ENCODE measurements at places on chromosomes 3 and 15.

DNA sequence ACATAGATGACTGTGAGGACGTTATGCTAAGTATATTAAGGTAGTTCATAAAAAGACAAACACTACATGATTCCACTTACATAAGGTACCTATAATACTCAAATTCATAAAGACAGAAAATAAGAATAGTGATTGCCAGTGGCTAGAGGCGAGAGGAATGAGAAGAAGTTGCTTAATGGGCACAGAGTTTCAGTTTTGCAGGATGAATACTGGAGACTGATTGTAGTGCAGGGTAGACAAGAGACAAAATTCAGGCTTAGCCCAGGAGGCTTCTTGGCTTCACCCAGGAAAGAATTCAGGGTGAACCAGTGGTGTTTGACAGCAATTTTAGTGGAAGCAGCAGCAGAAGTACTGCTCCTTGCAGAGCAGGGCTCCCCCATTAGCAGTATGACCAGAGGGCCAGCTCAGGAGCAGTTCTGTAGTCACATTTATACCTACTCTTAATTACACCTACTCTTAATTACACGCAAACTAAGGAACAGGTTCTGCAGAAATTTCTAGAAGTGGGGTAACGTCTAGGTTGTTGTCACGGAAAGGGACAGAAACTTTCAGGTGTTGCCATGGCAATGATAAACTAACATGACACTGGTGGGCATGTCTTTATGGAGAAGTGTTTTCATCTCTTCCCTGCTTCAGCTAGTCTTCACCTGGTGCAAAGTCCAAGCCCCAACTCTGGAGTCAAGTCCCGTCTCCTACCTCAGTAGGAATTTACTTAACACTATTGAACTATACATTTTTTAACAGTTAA, 55.2 kb downstream of the TBL1XR1 start:
- DNase-seq = no peak

DNA sequence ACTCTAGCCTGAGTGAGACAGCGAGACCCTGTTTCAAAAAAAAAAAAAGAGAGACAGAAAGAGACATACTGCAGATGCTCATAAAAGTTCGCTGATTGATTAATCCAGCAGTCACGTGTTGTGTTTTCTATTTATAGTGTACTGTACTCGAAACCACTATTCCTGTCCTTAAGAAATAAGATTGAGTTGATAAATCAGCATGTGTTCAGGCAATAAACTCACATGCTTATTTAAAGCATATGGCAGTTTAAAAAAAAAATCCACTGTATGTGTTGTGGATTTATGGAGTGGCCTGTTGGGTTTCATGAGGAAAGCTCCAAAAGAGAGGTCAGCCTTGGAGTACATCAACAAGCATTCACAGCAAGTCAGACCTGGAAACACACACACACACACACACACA, 17.7 kb downstream of the RPL22L1 start:
- DNase-seq = no peak

- DNase-seq = no peak
These were observed 48.1 kb downstream of the RAP2B start for GRCh38 chr3:153210146-153210545.

GRCh38 chr15:33161209-33161608, 33.3 kb downstream of the FMN1 start:
- DNase-seq = no peak

- peak; percentile 59 for DNase-seq
These were observed 14.3 kb downstream of the KAT2B start for GRCh38 chr3:20054549-20054987.

DNA sequence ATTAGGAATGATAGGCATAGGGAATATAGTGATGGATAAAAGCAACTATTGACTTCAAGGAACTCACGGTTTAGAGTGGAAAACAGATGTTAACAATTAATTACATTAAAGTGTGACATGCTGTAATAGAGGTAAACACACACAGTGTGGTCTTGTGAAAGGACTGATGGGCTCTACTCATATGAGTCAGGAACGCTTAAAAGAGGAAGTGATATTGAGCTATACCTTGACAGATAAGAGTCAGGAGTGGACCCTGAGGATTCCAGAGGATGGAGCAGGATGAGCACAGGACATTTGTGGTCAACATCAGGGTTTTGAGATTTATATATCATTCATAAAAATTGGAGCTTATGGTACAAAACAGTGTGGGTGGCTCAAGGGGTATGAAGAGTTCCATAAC, 11.0 kb downstream of the EXOG start:
- no peak for DNase-seq

GRCh38 chr3:125194061-125194848, 18.3 kb downstream of the SLC12A8 start:
- DNase-seq = no peak

DNA sequence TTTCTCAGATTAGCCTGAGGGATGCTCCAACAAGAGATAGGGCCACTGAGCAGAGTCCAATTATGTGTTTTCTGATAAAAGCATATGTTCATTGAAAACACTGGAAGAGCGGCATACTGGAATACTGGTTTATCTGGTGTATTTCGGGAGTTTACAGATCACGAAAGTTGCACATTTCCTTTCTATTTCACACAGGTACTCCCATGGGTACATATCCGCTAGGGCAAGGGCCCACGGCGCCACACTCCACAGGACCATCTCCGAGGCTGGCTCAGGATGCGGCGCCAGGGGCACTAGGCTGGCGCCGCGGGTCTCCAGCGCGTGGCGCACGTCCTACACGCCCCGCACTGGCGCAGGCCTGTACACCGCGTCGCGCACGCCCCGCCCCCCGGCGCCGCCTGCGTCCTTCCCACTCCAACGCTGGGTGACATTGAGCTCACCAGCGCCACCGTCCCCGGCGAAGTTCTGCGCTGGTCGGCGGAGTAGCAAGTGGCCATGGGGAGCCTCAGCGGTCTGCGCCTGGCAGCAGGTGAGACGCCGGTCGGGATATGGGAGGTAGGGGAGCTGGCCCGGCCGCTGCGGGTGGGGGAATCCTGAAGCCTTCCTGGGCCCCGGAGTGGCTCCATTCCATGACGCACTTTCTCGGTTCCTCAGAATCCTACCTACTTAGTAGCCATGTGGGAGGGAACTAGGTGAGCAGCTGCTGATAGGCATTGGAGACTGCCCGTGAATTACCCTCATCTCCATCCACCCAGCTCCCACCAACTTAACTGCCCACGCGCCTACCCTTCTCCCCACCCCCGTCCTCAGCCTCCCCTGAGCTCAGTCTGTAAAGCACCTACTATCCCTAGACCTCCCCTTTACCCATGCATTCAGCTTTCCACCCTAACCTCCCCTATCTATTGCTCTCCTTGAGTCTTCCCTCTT, at the start of gene FAM162A:
Gene FAM162A (plus strand): TSS at position 412 of the 927 bp plus-strand sequence. CDS start 84 bp downstream, at position 496.
- DNase-seq = peak; percentile 93

GRCh38 chr3:58638591-58638990, 28.0 kb downstream of the FAM3D start:
- DNase-seq = no peak

Data from activated T-helper 9 cell treated with anti-CD3 and anti-CD28 coated beads, Interleukin-2, amount 50 U/mL, for 16 hours (primary cell).